ENCODE measurements at places on chromosomes 11 and 22. TPM values are rescaled to one million over a fixed set of nuclear protein-coding genes. Genes with fewer than 3 reads are reported as not detected.

The F2 gene
- 0.25 TPM for total RNA-seq

The SCUBE2 gene
- total RNA-seq, result 0.21 TPM

The B4GALNT4 gene
- 94.4 TPM for total RNA-seq

The DEFB131B gene
- total RNA-seq, result not detected

The ADM2 gene
- total RNA-seq, result 0.39 TPM

DNA sequence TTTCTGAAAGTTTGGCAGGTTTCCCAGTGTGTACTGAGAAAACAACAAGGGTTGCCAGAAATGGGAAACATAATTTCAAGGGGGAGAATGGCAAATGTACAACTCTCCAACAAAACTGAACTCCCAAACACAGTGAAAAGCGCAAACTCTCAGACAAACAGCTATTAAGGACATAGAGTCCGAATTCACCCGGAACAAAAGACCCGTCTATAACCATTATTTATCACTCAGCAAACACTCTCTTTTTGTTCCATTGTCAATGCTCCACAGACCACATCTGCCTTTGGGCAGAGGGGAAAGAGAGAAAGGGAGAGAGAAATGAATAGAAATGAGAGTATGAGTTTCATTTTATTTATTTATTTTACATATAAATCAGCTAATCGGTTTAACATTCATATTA is 21.7 kb downstream of the KIRREL3 start:
- DNase-seq, result no peak
- H3K27me3 ChIP-seq, result peaks cover 45% of the 10 kb centered on the region
- H3K36me3 ChIP-seq, result no peaks in the 10 kb centered on the region
- no peak overlapping the region for H3K27ac ChIP-seq

DNA sequence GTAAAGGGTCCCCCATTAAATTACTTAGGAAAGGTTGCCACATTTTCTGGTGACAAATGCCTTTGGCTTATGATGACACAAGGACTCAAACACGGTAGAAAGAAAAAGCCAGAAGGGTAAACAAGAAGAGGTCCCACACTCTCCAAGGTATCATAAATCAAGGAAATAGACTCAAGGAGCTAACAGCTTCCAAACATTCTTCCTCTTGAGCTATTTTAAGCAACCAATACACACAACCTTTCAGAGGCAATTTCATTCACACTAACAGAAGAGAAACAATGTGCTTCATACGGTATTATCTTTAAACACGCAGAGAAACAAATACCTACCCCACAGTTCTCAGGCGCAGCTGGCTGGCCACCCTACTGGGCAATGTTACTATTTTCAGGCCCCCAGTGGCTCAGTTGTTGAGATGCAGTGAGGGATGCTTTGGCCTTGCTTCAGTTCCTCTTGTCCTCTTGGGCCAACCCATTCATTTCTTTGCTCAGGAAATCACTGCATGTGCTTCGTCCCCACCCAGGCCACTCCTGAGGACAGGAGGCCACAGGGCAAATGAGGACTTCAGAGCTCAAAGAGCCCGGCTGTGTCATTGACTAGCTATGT is 15.8 kb downstream of the ABTB2 start:
- DNase-seq, result no peak
- no peaks in the 10 kb centered on the region for H3K36me3 ChIP-seq
- H3K4me3 ChIP-seq, result no peak overlapping the region
- peaks cover 40% of the 10 kb centered on the region for H3K4me1 ChIP-seq
- no peaks in the 10 kb centered on the region for H3K27me3 ChIP-seq

GRCh38 chr11:69286374-69287371 is 7.3 kb upstream of the MYEOV start:
- no peaks in the 10 kb centered on the region for H3K36me3 ChIP-seq
- no peak for DNase-seq
- no peaks in the 10 kb centered on the region for H3K27me3 ChIP-seq
- no peak overlapping the region for H3K4me3 ChIP-seq
- peaks cover 20% of the 10 kb centered on the region for H3K4me1 ChIP-seq
- no peak overlapping the region for H3K27ac ChIP-seq

DNA sequence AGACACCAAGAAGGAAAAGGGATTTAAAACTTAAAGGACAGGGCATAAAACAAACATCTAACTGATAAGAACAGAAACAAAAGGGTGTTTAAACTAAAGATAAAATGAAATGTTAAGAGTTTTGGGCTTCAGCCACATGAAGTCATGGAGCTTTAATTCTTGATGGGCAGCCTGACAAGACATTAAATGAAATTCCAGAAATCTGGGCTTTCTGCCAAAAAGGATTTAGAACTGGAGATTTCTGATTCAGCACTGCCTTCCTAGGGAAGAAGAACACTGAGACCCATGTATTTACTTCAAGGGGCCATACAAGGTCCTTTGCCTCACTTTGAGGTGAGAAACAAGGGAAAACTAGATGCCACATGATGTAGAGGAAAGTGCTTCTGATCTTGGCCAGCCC is 355.9 kb upstream of the RAG2 start:
- H3K4me3 ChIP-seq, result no peak overlapping the region
- H3K27ac ChIP-seq, result no peak overlapping the region
- DNase-seq, result peak; percentile 7
- no peaks in the 10 kb centered on the region for H3K36me3 ChIP-seq
- no peaks in the 10 kb centered on the region for H3K27me3 ChIP-seq
- peaks cover 2% of the 10 kb centered on the region for H3K4me1 ChIP-seq

DNA sequence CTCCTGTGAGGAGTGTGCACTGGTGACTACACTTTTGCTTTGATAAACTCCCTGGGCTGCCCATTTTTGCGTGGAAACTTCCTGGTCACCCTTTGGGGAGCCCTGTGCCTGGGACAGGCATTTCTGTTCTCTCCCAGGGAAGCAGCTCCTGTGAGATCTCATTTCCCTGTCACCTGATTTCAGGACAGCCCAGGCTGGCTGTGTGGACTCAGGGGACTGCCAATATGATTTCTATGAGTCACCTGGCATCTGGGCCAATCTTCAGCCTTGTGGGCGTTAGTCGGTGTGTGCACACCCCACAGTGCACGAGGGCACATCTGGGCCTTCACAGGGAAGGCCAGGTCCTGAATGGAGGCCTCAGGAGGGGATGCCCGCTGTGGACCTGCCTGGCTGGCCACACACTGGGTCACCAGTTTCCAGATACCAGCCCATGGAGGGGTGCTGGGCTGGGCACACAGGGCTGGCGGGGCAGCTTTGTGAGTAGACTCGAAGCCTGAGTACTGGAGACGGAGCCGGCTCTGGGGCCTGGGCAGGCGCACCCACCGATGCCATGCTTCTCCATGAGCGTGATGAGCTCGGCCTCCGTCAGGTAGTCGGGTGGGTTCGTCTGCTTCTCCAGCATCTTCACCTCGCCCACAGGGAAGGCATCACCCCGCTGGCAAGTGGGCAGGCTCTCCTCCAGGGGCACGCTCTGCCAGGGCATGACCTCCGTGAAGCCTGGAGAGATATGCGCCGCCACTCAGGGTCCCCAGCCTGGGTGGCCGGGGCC is 9.4 kb upstream of the PPM1F start:
- H3K4me3 ChIP-seq, result no peak overlapping the region
- H3K36me3 ChIP-seq, result peaks cover 41% of the 10 kb centered on the region
- H3K27me3 ChIP-seq, result no peaks in the 10 kb centered on the region
- H3K27ac ChIP-seq, result no peak overlapping the region
- peak; percentile 20 for DNase-seq

Data from cardiac muscle cell (in vitro differentiated cells and primary cell).